ENCODE measurements at places on chromosomes 12 and 14.

DNA sequence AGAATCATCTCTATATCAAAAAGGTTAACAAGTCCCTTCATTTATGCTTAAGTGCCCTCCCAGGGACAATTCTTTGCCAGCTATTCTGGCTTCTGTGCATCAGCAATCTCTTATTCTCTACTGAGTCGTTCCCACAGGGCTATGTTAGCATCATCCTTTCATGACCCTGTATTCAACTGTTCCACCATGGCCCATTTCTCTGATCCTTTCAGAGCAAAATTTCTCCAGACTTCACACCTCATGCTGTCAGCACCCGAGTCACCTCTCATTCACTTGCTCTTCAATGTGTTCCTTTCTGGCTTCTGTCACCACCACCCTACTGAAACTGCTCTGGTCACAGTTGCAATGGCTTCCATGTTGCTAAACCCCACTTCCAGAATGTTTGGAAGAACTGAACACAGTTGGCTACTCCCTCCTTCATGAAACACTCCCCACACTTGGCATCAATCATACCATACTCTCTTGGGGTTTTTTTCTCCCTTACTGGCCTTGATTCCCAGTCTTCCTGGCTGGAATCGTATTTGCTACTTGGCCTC is 159.5 kb upstream of the HMGA2 start:
- DNase-seq = no peak

GRCh38 chr12:64566831-64567517 is 43.3 kb upstream of the RASSF3 start:
- no peak for DNase-seq

DNA sequence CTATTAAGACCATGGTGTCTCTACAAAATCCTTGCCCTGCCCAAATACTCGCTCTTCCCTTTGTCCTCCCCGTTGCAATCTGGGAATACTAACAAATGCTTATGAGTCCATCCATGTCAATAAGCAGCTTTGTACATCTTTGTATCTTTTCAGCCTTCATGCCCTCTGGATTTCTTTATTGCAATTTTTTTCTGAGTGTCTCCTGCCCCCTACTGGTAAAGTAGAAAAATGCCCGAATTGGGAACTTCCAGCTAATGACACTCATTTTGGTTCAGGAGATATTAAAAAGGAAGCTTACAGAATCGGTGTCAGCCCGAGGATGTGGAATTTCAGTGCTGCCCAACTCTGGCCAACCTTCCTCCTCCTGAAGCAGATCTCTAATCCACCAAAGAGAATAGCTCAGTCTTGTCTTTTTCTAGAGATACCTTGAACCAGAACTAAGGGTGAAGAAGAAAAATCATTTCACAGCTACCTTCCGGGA is 46.0 kb downstream of the SH2B3 start:
- DNase-seq = peak; percentile 68

GRCh38 chr14:44404036-44404435 is 103.0 kb downstream of the FSCB start:
- no peak for DNase-seq

- DNase-seq = no peak
Measured at GRCh38 chr14:104984056-104984894, 1.3 kb upstream of the CLBA1 start.

- DNase-seq = no peak
Measured at GRCh38 chr12:77667101-77667500, 163.6 kb upstream of the NAV3 start.

GRCh38 chr14:34692348-34692747 is 22.0 kb downstream of the CFL2 start:
- no peak for DNase-seq

- no peak for DNase-seq
Measured at GRCh38 chr14:63394841-63395240, 76.1 kb upstream of the GPHB5 start.

DNA sequence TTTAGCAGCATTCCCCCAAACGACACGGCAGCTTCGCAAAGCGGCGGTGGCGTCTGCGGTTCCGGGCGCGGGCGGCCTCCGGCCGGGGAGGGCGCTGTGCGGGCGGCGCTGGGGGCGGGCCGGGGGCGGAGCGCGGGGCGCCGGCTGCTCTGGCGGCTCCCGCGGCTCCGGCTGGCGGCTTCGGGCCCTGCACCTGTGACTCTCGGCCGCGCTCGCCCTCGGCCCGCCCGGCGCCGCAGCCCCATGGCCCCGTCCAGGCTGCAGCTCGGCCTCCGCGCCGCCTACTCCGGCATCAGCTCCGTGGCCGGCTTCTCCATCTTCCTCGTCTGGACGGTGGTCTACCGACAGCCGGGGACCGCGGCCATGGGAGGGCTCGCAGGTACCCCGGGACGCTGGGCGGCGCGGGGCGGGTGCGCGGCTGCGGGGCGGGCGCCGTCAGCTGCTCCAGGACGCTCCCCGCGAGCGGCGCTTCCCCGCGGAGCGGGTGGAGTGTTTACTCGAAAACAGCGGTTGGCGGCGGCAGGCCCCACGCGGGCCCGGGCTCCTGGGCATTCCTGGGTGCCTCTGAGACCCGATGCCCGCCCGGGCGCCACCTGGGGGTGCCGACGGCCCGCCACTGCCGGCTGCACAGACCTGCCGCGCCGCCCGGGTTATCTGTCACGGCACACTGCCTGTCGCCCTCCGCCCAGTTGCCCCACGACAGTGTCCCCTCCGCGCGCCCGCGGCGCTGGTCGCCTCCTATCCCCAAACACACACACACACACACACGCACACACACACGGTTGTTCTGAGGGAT is at the start of gene SLC48A1:
Gene SLC48A1, plus strand, starts transcription at position 177 of the 796 bp plus-strand sequence. Its CDS starts 67 bp downstream, at position 244.
- peak; percentile 54 for DNase-seq

DNA sequence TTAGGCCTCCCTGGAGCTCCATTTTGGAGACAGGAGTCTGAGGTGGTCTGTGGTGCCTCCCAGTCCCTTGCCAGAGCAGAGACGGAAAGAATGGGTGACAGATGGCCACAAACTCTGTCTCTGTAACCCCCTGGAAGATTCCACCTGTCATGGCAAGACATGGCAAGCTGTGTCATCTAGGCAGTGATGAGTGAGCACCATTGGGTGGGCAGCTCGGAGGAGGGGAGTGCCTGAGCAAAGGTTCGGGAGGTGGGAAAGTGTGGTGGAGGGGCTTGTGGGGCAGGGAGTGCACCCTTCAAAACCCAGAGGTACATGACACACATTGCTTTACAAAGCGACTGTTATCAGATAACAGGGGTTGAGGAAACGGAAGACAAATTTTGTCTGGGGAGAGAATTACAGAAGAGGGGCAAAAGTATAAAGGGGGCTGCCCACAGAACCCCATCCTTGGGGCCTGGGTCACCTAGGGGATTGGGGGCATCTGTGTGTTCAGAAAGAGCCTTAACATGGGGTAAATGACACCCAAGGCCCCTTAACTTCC is 3.5 kb downstream of the RIN3 start:
- no peak for DNase-seq

- no peak for DNase-seq
Measured at GRCh38 chr14:68082698-68083291, 263.2 kb downstream of the RAD51B start.

- no peak for DNase-seq
Measured at GRCh38 chr14:91303091-91303923, 58.8 kb upstream of the GPR68 start.

DNA sequence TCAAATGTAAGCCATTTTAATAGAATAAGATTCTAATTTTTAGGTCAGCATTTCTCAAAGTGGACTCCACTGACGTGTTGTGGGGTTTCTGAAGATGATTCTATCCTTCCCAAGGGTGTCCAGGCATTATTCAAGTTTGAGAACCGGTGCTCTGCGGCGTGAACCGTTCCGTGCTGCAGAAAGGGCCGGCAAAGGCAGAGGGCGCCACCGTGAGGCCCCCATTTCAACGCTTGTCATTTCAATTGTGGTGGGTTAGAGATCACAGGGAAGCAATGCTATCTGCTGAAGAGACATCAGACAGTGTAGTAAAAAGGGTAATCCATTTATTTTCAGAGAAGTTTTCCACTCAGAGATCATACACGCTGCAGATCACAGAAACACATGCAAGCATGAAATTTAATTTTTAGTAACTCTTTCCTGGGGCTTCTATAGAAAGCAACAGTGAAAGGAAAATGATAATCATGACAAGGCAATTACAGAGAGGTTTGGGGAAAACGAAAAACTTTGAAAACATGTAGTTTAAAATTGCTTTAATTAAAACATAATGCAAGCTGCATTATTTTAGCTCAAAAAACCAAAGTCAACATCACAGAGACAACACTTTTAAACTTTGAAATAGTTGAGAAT is 201.7 kb downstream of the EXOC5 start:
- DNase-seq = no peak

DNA sequence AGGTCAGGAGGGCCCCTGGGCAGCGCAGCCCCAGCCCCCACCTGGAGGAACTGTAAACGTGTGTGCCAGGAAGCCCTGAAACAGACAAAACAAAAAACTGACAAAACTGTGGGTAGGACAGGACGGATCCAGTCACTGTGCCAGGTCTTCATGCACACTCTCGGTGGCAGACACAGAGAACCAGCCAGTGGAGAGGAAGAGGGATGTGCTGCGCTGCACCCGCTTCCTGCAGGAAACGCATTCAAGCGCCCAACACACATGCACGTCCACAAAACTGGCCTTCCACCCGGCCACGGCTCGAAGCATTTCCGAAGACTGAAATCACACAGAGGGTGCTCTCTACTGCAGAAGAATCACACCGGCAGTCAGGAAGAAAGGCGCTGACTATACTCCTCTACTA is 16.9 kb downstream of the BRF1 start:
- DNase-seq = no peak

DNA sequence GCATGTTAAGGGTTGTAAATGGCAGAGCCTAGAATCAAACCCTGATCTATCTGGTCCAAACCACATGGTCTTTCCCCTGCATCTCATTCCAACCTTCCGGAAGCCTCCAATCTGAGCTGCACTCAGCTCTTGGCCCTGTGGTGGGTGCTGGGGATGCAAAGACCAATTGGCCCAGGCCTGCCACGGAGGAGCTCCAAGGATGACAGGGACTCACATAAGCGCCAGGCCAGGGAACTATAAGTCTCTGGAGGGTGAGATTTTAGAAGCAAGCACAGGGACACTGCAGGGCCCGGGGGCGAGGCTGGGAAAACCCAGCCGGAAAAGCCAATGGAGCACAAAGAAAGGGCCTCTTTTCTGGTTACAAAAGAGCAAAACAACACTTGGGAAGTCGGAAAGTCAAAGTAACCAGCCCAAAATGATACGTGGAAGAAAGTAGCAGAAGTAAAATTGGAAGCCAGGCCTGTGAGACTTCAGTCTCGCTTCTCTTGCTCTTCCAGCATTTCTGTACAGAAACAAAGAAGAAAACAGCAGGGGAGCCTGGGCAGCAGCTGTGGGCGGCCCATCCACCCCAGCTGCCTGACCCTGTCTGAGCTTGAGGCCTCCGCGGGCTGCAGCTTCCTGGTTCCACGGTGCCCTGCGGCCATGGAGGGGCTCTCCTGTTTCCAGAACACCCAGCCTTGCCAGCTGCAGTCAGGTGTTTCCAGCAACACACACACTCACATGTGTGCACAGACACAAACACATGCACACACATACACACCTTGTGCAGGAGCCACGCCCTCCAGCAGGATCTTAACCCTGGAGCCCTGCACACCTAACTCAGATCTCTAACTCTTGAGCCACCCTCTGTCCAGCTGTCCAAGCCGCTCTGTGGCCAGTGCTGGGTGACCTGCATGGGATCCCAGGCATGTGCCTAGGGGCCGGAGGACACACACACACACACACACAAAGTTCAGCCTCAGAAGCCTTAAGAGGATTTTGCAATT is 178.2 kb downstream of the BCL11B start:
- DNase-seq = no peak

GRCh38 chr14:64601571-64601970 is 51.8 kb downstream of the PPP1R36 start:
- DNase-seq = no peak

DNA sequence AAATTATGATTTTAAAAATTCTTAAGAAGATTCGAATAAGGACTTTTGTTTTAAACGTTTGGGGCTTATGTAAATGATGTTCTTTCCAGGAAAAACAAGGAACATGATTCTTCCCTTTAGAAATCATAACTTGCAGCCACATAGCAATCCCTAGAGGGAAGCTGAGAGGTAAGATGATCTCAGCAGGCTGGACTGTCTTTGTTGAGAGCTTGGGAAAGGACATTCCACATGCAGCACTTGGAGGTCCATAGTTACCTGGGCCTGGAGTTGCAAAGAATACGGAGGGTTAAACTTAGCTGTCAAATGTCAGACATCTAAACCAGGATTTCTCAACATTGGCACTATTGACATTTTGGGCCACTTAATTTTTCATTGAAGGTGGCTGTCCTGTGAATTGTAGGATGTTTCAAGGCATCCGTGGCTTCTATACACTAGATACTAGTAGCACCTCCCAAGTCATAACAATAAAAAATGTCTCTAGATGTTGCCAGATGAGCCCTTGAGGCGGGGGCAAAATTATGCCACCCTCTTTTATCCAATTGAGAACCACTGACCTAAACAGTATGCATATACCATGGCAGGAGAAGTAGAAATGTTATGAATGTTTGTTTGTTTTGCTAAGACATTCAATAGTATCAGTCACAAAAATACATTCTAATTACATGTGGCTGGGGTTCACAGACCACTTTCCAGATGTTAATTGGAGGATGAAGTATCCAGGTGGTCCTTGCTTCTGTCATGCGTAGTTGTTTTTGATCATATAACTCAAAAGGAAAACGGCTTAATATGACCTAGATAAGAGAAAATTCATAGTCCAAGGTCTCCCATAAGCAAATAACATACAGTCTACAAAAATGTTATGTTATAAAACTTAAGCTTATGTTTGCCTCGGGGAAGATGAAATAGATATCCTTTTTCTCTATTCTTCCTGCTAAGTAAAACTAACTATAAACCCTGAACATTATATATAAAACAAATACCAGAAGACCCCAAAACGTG is 30.5 kb downstream of the TTC6 start:
- no peak for DNase-seq

DNA sequence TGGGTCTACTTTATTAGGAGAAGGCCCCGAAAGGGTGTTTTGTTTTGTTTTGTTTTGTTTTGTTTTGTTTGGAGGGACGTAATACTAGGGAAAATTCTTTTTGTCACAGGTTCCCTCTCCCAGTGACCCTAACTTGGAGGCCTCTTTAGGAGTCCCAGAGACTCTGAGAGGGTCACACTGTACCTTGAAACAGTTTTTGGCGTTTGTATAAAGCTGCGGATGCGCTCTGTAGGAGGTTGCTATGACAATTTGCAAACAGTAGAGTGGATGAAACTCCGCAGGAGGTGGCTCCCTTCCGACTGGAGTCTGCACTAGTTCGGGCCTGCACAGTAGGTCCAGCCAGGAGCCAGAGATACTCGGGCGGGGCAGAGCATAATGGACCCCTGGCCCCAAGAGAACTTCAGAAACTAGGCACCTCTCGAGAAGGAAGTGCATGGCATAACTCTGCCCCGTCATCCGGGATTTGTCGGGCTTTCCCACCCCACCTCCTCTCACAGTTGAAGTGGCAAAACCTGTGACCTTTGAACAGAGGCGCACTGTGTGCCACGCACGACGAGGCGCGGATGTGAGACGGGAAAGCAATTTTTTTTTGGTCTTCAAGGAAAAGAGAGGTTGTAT is 1.3 kb upstream of the DYRK2 start:
- no peak for DNase-seq

GRCh38 chr12:13472690-13473089 is 276.2 kb downstream of the EMP1 start:
- DNase-seq = no peak

- DNase-seq = no peak
Measured at GRCh38 chr12:10400829-10401228, 8.7 kb downstream of the KLRC4 start.

- no peak for DNase-seq
Measured at GRCh38 chr14:71524320-71524982, 407.8 kb upstream of the RGS6 start.

GRCh38 chr12:124742111-124742510 is 121.6 kb downstream of the SCARB1 start:
- no peak for DNase-seq

- DNase-seq = no peak
Measured at GRCh38 chr12:124348659-124349380, 53.9 kb downstream of the RFLNA start.

- DNase-seq = no peak
Measured at GRCh38 chr12:82964446-82964845, 277.7 kb downstream of the TMTC2 start.

All from inflammatory macrophage treated with lipopolysaccharide for 4 hours (primary cell).